Stimulated activated CD4-positive, alpha-beta T cell treated with anti-CD3 and anti-CD28 coated beads, Interleukin-2, amount 100 ng/mL, for 24 hours (primary cell): ENCODE measurements at places on chromosomes 2 and 18.

GRCh38 chr2:1360144-1360543 lies 53.1 kb upstream of the TPO start:
- no peak for DNase-seq

DNA sequence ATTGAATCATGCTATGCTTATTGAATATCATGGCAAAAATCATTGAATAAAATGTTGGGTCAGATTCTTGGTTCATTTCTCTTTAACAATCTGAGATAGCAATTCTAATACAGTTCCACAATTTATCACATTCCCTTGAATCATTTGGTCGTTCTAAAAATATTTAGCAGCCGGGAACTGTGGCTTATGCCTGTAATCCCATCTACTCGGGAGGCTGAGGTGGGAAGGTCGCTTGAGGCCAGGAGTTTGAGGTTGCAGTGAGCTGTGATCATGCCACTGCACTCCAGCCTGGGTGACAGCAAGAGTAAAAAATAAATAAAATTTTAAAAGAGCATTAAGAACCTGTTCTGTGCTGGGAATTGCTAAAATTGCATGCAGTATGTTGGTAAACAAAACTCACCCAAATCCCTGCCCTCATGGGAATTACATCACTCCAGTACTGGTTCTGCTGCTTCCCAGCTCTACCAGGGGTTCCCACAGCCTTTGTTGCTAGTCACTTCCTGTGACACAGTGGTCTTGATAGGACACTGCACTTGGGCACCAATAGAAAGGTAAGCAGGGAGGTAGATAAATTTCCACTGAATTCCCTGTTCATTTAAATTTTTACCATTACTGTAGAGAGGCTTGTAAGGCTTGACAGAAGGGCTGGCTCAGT lies 200.4 kb downstream of the CTNNA2 start:
- DNase-seq: no peak

DNA sequence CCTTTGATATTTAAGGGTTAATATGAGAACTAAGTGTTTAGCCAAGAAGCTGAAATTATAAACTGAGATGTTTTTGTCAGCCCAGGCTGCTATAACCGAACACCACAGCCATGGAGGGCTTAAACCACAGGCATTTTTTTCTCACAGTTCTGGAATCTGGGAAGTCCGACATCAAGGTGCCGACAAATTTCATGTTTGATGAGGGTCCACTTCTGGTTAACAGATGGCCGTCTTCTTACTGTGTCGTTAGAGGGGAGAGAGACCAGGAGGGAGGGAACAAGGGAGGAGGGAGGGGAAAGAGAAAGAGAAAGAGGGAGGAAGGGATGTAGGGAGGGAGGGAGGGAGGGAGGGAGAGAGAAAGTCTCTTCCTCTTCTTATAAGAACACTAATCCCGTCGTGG lies 6.5 kb upstream of the CNDP2 start:
- DNase-seq: no peak

DNA sequence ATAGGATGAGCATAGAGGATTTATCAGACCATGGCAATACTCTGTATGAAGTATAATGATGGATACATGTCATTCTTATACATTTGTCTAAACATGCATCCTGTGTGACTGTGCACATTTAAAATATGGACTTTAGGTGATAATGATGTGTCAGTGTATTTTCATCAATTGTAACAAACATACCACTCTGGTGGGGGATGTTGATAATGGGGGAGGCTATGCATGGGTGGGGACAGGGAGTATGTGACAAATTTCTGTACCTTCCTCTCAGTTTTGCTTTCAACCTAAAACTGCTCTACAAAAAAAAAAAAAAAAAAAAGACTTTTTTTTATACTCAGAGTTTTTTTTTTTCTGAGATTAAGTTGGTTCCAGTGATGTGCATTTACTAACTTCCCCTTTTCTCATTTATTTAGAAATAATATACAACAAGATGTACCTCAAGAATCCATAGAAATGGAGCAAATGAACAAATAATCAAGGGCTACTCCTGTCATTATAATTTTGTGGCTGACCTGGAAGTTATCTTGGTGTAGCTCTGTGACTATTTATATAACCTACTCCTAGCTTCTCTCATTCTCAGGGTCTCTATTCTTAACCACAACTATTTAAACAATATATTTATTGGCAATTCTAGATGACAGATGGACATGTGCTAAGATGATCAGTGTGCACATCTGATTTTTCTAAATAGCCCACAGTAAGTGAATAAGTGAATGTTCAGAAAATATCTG lies 108.9 kb upstream of the ITGA4 start:
- DNase-seq: no peak

- no peak for DNase-seq
Measured at GRCh38 chr2:31415421-31415820, 879 bp upstream of the XDH start.
